ENCODE measurements at places on chromosomes 7 and 10.

GRCh38 chr7:102387064-102387463 lies 9.1 kb upstream of the PRKRIP1 start:
- DNase-seq = no peak

DNA sequence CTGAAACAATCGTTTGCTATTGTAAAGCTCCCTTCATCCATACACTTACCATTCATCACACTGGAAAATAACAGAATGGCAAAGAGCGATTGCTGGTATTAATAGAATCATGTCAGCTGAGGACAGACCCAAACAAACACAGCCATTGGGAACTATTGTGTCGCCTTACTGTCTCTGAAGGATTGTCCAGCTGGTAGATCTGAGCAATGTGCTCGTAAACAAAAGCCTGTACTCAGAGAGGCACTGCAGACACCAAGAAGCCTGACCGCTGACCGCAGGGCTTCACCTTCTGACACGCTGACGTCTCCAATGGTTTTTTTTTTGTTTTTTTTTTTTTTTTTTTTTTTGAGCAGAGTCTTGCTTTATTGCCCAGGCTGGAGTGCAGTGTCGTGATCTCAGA lies 151.0 kb upstream of the FRMD4A start:
- DNase-seq = no peak

DNA sequence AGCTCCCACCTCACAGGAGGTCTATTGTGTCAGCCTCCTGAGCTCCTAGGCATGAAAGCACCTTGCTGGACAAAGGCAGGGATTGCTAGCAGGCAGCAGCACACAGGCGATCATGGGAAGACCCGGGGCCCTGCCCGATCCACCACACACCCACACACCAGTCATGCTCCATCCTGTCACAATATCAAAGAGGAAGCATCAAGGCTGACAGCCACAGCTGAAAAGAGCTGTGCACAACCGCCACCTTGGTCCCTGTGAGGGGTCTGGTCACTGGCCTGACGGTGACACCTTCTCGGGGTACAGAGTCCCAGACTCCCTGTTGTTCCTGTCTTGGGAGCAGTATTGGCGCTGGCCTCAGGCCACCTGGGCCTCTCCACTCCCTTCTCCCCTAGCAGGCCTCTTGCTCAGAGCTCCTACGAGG lies 89.7 kb upstream of the RET start:
- no peak for DNase-seq

DNA sequence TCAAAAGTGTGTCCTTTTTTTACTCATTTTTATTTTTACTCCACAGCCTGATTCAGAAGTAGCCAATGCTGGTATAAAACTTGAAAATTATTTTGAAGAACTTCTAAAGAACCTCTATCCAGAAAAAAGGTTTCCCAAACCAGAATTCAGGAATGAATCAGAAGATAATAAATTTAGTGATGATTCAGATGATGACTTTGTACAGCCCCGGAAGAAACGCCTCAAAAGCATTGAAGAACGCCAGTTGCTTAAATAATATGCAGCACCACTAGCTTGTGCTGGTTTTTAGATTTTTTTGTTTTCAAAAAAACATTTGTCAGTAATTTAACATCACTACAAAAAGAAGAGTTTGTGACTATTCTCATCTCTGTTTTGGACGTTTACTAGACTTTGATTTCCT lies 116.5 kb downstream of the SVOPL start:
- no peak for DNase-seq

DNA sequence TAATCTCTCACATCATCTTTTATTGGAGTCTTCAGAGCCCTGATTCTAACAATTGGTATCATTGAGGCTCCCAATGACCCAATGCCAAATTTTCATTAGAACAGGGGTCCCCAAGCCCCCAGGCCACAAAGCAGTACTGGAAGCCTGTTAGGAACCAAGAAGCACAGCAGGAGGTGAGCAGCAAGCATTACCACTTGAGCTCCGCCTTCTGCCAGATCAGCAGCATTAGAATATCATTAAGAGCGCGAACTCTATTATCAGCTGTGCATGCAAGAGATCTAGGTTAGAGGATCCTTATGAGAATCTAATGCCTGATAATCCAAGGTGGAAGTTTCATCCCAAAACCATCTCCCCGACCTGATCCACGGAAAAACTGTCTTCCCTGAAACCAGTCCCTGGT lies 23.1 kb downstream of the KIF5B start:
- no peak for DNase-seq

DNA sequence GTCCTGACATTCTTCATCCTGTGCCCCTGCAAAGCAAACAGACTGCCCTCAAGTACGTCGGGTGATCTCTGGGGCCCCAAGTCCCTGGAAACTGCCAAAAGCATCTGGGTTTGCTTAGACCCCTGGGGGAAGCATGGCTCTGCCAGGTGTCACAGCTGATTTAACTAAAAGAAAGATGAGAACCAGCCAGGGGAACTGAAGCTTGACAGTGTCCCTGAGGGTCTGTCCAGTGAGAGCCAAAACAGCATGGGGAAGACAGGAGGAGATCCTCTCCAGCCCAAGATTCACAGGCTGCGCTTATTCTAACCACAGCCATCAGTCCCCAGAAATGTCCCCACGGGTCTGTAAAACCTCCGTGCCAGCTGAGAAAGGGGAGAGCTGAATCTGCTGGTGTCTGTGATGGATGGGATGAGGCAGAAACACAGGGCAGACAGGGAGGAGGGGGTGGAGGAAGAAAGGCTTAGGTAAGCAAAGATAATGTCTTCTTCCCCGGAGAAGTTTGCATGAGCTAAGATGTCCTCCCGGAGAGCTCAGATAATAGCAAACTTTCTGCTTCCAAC lies 21.3 kb downstream of the CCDC3 start:
- no peak for DNase-seq

Data from fibroblast of skin of left biceps (primary cell).